Mucosa of descending colon (tissue), 3 donors: ENCODE measurements at places on chromosomes 16 and 17. TPM values are rescaled to one million over a fixed set of nuclear protein-coding genes. Genes with fewer than 3 reads are reported as not detected.

GRCh38 chr16:48102083-48103008 lies 53.4 kb downstream of the ABCC12 start:
- no peak for DNase-seq

- DNase-seq = peak; percentile 9
These were observed 49.9 kb downstream of the DNAH17 start for GRCh38 chr17:78527345-78527744.

Gene BCAR1
- total RNA-seq = 116 TPM

DNA sequence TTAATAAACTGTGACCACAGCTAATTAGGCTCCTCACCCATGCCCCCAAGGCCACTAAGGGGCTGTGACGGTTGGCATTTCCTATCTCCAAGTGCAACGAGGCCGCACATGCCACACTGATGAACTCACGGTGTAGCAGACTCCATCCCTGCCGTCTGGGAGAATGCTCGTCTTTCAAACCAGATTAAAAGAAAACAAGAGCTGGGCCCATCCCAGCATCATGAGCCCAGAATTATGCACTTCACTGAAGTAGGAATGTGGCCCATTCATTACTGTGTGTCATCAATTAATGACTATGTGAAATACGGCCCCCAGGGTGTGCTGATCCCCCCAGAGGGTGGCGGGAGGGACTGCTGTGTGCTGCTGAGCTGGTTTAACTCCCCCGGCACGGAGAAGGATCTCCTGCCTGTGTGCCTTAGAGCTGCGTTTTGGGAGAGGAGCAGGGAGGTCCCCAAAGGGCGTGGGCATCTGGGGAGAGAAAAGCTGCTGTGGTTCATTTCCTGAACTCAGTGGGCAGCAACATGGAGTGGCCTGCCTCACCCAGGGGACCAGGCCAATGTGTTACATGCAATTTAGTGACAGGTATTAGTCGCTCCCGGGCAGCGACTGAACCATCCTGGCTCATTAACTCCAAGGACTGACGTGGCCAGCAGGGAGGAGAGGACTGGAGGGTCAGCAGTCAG lies 194.5 kb downstream of the FOXL1 start:
- DNase-seq = no peak

DNA sequence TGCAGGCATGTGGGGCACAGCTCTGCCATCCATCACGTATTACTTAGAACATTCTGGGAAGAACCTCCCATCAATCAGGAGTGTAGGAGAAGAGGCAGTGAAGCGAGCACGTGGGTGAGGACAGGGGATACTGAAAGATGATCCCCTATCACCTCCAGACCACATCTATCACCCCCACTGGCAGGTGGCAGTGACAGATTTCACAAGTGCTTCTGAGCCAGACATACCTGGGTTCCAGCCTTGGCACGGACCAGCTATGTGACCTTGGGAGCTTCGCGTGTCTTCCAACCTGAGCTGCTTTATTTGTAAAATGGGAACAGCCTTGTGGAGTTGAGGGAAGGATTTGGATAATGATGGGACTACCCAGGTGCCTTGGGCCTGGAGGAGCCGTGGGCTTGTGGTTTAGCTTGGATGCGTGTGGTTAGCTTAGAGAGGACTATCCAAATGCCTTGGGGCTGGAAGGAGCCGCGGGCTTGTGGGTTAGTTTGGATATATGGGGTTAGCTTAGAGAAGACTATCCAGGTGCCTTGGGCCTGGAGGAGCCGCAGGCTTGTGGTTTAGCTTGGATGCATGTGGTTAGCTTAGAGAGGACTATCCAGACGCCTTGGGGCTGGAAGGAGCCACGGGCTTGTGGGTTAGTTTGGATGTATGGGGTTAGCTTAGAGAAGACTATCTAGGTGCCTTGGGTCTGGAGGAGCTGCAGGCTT lies 206.4 kb downstream of the ENGASE start:
- DNase-seq = no peak

GRCh38 chr16:8589900-8590688 lies at the start of gene TMEM114:
TMEM114 (minus strand) TSS chr16:8590511; CDS start chr16:8589838, 673 bp downstream.
- no peak for DNase-seq

Gene SDR42E2
- not detected for total RNA-seq

Gene PAFAH1B1
- total RNA-seq = 142 TPM

Gene KRTAP2-1
- not detected for total RNA-seq

- no peak for DNase-seq
These were observed 28.2 kb downstream of the B9D1 start for GRCh38 chr17:19334331-19334730.

Gene SUZ12
- total RNA-seq = 20.9 TPM

Gene KATNIP
- 33.9 TPM for total RNA-seq

DNA sequence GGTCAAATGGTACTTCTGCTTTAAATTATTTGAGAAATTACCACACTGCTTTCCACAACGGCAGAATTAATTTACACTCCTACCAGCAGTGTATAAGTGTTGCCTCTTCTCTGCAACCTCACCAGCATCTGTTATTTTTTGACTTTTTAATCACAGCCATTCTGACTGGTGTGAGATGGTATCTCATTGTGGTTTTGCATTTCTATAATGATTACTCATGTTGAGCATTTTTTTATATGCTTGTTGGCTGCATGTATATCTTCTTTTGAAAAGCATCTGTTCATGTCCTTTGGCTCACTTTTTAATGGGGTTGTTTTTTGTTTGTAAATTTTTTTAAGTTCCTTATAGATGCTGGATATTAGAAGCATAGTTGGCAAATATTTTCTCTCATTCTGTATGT lies 446.7 kb downstream of the PMP22 start:
- DNase-seq = no peak

GRCh38 chr16:53962041-53962440 lies 258.1 kb downstream of the FTO start:
- DNase-seq = no peak

- DNase-seq = no peak
These were observed 25.2 kb downstream of the DNAH2 start for GRCh38 chr17:7742729-7743128.

GRCh38 chr17:50218071-50218759 lies 16.8 kb upstream of the COL1A1 start:
- DNase-seq = no peak

GRCh38 chr16:85912211-85912974 lies 13.4 kb downstream of the IRF8 start:
- no peak for DNase-seq

- no peak for DNase-seq
These were observed 114.1 kb downstream of the SPAG9 start for GRCh38 chr17:51006601-51007000.

GRCh38 chr16:57030346-57030902 lies 41.1 kb downstream of the NLRC5 start:
- DNase-seq = no peak
